Epithelial cell of proximal tubule (primary cell): ENCODE measurements at places on chromosomes 6 and 20. TPM values are rescaled to one million over a fixed set of nuclear protein-coding genes. Genes with fewer than 3 reads are reported as not detected.

DNA sequence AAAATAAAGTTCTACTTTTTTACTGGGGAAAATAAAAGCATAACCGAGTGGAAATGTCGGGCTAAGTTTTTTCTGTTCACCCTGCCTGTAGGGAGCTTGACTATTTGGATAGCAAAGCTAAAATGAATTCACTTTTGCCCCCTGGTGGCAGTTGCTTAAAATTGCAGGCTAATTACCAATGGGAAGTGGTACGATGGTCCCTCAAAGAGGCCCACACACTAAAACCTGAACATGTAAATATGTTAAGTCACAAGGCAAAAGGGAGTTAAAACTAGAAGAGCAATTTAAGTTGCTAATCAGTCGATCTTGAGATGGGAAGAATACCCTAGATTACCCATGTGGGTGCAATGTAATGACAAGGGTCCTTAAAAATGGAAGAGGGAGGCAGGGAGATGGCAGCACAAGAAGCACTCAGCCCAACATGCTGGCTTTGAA lies 916 bp upstream of the SUN5 start:
- no peak for DNase-seq

- no peak for DNase-seq
These were observed 264.8 kb downstream of the SLC35F1 start for GRCh38 chr6:118171852-118172251.

- DNase-seq, result no peak
These were observed 3.0 kb upstream of the CCR6 start for GRCh38 chr6:167119670-167120582.

DNA sequence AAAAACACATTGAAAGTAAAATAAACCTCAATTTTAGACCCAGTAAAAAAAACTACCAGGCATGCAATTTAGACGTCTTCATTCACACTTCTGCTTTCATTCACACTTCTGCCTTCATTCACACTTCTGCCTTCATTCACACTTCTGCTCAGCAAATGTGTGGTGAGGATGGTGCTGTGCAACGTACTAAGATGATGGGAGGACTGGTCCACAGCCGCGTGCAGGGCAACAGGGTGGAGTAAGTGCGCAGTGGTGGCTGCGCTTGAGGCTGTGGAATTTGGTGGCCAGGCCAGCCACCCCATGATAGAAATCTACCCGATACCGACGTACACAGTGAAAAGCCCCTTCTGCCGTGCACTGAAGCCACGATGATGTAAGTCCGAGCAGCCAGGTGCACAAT lies 114.3 kb upstream of the CD93 start:
- no peak for DNase-seq

GRCh38 chr6:12927746-12928145 lies 211.2 kb downstream of the PHACTR1 start:
- no peak for DNase-seq

GRCh38 chr6:57069920-57070331 lies 20.1 kb upstream of the ZNF451 start:
- no peak for DNase-seq

DNA sequence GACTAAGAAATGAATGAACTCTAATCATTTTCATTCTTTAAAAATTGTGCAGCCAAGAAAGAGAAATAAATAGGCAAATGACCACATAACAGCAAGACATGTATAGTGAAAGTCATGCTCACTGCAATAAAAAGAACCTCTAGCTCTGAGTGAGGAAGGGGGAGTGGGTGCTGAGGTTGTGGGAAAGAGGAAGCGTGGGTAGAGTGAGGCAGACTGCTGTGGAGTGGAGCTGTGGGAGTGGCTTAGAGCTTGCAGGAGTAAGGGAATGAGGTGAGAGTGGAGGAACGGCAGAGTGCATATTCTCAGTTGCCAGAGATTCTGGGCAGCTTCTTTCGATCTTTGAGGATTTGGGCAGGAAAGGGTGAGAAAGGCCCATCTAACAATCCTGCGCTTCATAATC lies 10.4 kb downstream of the DEFB129 start:
- no peak for DNase-seq

DNA sequence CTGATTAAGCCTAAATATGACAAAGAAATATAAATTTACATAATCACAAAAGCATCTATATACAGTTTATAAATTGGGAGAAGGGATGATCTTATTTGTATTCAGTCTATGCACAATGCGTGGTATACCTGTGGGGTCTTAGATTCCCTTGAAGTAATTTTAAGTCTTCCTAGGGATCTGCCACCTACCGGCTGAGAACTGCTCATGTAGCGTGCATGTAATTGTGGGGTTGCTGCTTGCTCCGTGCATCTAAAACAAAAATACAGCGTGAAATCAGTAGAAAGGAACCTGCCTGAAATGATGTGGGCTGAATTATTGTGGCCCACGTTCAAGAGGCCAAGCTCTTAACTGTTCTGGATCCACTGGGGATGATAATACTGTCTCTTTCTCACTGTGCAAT lies 187.3 kb downstream of the MBOAT1 start:
- DNase-seq, result no peak

GRCh38 chr6:45076217-45076930 lies 251.8 kb upstream of the RUNX2 start:
- DNase-seq, result no peak

DNA sequence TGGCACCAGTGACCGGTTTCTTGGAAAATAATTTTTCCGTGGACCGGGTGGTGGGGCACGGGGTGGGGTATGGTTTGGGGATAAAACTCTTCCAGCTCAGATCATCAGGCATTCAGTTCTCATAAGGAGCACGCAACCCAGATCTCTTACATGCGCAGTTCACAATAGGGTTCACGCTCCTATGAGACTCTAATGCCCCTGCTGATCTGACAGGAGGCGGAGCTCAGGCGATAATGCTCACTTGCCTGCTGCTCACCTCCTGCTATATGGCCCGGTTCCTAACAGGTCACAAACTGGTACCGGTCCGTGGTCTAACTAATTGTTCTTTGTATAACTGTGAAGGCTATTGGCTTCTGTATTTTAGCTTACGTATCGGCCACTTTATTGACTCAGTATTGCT lies 51.7 kb downstream of the VSTM2L start:
- DNase-seq, result no peak

- no peak for DNase-seq
These were observed 786 bp downstream of the ADRM1 start for GRCh38 chr20:62303340-62304226.

- no peak for DNase-seq
These were observed 111.8 kb upstream of the EXOC2 start for GRCh38 chr6:804771-805170.

DNA sequence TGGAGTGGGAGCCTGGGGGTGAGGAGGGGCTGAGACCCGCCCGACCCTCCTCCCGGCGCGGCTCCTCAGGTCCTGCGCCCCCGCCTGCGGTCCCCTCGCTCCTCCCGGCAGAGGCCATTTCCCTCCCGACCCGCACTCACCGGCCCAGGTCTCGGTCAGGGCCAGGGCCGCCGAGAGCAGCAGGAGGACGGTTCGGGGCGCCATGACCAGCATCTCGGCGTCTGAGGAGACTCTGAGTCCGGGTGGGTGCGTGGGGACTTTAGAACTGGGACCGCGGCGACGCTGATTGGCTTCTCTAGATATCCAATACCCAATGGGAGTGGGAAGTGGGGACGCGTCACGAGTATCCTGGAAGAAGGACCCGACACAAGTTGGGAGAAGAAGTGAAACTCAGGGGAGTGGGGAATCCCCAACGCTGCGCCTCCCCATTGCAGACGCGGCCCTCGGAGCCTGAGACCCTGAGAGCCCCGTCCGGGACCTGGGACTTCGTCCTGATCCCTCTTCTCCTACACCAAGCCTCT lies at the start of gene HLA-B:
Gene HLA-B, minus strand, starts transcription at position 234 of the 521 bp plus-strand sequence. Its CDS starts 21 bp downstream, at position 213.
- peak; percentile 39 for DNase-seq

GCNT2 gene
- total RNA-seq, result 17.5 and 31.2 TPM in 2 replicates

AIF1 gene
- total RNA-seq, result not detected in 2 replicates

WFDC12 gene
- total RNA-seq, result not detected in 2 replicates

KIAA1586 gene
- 7.2 and 7.5 TPM in 2 replicates for total RNA-seq

C20orf141 gene
- total RNA-seq, result 1.1 TPM in 1 of 2 replicates, not detected in the other
